ENCODE measurements at places on chromosomes 13 and 19.

DNA sequence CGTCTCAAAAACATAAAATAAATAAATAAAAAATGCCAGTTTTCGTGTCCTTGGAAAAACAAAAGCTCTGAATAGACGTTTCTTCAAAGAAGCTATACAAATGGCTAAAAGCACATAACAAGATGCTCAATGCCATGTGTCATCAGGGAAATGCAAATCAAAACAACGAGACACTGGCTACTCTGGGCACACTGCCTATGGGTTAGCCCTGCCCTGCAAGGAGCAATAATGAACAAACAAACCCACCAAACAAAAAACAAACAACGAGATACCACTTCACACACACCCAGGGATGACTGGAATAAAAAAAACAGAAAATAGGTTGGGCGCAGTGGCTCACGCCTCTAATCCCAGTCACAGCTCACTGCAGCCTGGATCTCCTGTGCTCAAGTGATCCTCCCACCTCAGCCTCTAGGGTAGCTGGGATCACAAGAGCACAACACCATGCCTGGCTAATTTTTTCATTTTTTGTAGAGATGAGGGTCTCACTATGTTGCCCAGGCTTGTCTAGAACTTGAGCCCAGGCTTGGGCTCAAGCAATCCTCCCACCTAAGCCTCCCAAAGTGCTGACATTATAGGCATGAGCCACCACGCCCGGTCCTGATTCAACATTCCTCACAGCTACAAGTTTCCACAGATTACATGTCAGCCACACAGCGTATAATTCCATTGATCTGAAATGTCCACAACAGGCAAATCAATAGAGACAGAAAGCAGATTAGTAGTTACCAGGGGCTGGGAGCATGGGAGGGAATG, 15.5 kb upstream of the ISYNA1 start:
- DNase-seq: no peak

DNA sequence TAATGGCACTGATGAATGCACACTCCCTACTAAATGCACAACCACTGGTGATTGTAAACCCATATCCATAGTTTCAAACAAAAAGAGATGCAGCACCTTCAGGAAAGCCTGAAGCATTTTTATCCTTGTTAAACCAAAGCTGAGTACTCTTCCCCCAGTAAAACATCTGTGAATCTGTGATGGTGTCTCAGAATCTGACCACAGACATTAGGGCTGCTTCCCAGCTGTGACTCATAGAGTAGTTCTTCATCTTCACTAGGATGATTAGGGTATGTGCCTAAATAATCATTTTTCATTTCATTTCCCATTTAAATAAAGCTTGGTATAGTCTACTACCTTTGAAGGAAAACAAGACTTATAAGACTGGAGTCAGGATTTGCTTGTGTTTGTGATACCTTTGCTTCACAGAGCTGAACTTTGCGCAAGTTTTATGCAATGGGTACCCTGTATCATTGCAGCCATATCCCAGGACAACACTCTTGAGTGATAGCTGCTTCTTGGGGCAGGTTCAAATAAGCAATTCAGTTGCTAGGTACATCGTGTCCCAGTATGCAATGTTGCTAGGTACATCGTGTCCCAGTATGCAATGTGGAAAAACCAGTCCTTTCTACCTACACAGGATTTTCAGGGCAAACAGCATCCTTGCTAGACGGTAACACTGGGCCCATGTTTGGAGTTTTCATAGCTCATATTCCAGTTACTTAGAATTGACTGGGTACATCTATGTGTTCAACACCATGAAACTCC, 277.1 kb downstream of the IRS2 start:
- no peak for DNase-seq

DNA sequence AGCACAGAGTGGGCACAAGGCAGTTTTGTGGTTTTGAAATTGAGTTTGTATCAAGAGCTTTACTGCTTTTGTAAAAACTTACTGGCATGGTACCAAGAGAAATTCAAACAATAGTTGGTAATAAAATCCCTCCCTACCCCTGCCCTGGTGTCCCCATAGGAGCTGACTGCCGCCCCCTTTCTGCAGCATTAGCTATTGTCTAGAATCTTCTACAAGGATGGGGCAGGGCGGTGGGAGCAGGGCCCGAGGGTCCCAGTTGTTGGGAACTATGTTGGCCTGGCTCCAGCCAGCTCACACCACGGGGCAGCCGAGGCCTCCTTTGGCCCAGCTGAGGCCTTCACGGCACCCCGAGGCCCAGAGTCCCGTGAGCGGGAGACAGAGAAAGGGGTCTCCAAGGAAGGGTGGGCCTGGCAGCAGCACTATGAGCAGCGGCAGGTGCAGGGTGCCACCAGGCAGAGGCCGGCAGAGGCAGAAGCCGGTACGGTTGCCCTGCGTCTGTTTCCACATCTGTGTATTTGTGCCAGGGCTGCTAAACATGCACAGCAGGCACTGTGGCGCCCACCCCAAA, 57.9 kb downstream of the KDM4B start:
- no peak for DNase-seq

- no peak for DNase-seq
These were observed 6.4 kb upstream of the TPM4 start for GRCh38 chr19:16069813-16070365.

- DNase-seq: no peak
These were observed 96.7 kb upstream of the TRPC4 start for GRCh38 chr13:37966266-37966665.

All from spinal cord (tissue), 10 donors.